ENCODE measurements at places on chromosomes 11 and 22. TPM values are rescaled to one million over a fixed set of nuclear protein-coding genes. Genes with fewer than 3 reads are reported as not detected.

DNA sequence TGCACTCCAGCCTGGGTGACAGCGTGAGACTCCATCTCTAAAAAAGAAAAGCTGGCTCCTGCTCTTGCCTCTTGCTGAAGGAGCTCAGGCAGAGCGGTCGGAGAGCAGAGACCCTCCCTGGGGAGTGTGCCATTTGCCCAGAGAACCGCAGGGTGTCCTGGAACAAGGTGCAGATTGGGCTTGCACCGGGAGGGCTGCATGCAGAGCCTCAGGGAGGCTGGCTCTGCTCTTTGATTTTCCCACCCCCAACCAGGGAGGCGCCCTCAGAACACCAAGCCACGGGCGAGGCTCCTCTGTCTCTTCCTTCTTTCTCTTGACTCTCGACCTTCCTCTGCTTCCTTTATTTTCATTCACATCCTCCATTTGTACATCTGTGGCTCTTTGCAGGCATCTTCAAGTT lies 889.1 kb downstream of the OPCML start:
- H3K4me3 ChIP-seq: no peak overlapping the region
- DNase-seq: no peak
- H3K27me3 ChIP-seq: peaks cover 2% of the 10 kb centered on the region
- peaks cover 5% of the 10 kb centered on the region for H3K4me1 ChIP-seq

GRCh38 chr11:19466314-19466713 lies 225.6 kb upstream of the E2F8 start:
- no peaks in the 10 kb centered on the region for H3K36me3 ChIP-seq
- no peak overlapping the region for H3K4me3 ChIP-seq
- peaks cover 33% of the 10 kb centered on the region for H3K27me3 ChIP-seq

DNA sequence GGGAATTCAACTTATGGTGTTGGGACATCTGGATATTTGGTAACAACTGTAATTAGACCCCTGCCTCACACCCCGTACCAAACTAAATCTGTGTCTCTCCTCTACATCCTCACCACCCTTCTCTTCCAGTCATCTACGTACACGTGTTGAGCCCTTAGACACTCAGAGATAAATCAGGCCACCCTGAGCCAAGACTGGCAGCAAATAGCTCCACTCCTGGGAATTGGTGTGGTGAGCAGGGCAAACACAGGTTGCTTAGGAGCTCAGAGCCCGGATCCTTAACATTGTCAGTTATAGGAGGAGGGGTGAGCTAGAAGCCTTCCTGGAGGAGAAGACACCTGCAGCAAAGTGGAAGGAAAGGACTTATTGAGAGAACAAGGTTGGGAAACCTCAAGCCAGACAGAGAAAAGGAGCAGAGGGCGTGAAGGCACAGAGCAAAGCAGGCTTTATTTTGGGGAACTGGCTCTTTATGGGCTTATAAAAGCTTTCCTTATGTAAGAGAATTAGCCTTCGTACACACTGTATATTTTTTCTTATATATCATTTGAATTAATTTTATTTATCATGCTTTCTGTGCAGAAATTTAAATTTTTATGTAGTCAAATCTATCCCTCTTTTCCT lies 36.9 kb upstream of the KLHL35 start:
- no peaks in the 10 kb centered on the region for H3K36me3 ChIP-seq
- no peak for DNase-seq
- H3K4me3 ChIP-seq: no peak overlapping the region
- H3K27ac ChIP-seq: peak overlapping the region; percentile 7
- peaks cover 65% of the 10 kb centered on the region for H3K4me1 ChIP-seq

The TMEM86A gene
- total RNA-seq: 1.7 TPM

Measured in neural crest cell (in vitro differentiated cells).